DND-41 (cell line): ENCODE measurements at places on chromosomes 6 and 20.

DNA sequence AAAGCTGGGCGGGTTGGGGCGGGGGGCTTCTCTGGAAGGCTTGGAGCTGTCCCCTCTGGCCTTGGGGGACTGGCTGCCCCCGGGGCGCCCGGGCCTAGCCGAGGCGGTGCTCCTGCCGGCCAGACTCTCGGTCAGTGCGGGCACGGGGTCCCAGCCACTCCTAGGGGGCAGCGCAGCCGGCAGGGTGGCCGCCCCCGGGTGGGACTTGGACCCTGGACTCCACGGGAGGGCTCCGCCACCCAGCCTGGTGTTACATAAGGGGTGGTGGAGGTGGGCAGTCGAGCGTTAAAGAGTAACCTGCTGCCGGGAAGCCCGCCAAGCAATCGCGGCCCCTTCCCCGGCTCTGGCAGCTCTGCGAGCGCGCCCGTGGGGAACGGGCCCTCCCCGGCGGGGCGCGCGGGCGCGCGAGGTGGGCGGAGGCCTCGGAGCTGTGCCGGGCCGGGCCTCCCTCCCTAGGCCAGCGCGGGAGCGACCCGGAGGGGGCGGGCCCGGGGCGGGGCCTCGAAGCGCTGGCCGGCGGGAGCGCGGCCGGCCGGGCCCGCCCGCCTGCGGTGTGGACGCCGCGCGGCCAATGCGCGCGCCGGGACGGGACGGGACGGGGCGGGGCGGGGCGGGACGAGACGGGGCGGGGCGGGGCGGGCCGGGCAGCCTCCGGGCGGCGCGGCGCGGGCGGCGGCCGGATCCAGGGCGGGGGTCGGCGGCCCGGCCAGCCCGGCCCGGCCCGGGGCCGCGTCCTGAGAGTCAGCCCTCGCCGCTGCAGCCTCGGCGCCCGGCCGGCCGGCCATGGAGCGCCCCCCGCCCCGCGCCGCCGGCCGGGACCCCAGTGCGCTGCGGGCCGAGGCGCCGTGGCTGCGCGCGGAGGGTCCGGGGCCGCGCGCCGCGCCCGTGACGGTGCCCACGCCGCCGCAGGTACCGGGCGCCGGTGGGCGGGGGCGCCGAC is at the start of gene SLC2A4RG:
Gene SLC2A4RG, plus strand, starts transcription at position 647 of the 940 bp plus-strand sequence. Its CDS starts 137 bp downstream, at position 784.
- peak; percentile 75 for DNase-seq

DNA sequence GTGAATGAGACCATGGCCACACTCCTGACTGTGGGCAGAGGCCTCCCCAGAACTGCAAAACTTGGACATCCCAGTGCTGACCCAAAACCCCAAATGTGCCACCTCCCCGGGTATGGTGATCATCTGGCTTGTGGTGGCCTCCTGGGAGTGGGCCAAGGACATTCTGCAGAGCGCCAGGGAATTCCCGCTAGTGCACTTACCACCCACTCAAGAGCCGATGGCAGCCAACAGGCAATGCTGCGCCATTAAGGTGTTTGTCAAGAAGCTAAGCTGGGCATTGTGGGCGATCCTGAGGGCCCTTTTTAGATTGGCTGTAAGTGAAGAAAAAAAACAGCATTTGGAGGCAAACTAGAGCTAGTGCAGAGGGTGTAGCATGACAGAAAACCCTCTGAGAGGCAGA is 9.4 kb downstream of the MMP24 start:
- DNase-seq = no peak

GRCh38 chr6:15929685-15930084 is 199.2 kb upstream of the MYLIP start:
- no peak for DNase-seq

GRCh38 chr6:157550114-157550989 is 169.4 kb downstream of the ZDHHC14 start:
- DNase-seq = no peak

DNA sequence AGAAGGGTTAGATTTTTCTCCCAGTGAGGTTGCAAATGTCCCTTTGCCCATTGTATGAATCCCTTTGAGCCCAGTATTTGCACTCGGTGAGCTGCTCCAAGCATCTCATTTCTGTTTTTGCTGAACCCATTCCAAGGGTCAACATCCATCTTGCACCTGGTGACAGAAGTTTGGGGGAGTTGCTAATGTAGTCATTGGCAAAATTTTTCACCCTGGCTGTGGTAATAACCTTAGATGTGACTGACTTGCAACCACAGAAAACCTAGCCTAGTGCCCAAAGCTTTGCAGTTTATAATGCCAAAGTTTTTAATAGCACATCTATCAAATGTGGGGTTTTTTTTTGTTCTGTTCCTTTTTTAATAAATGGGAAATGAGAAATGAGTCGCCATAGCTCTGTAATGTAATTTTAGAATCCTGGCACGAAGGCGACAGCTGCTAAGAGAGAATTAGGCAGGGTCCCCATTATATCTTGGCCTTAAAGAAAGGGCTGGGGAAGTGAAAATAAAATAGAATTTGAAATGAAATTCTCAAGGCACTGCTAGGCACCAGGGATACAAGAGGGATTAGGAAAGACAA is 682.8 kb downstream of the KIF16B start:
- DNase-seq = no peak

GRCh38 chr6:149984773-149985172 is 21.0 kb downstream of the ULBP1 start:
- no peak for DNase-seq

DNA sequence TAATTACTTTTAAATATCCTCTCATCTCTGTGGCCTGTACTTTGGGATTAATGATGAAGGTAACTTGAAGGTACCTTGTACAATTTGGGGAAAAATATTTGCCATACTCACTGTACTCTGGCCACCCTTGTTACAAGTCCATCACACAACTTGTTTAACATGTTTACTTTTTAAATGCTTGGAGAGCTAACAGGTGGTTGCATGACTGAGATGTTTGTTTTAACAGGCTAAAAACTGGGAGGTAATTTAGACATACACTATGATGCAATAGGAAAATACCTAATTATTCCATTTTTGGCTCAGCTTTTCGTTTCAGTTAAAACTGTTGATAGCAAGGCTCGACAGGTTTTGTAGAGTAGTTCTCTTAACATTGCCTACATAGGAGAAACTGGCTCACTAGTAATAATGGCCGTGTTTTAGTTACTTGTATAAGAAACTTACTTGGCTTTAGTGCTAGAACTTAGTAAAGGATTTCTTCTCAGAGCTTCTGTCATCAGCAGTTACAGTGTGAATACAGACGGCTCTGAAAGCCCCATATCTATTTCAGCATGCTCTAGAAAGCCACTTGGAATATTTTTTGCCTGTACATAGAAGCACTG is 489.8 kb upstream of the SOX4 start:
- DNase-seq = no peak

DNA sequence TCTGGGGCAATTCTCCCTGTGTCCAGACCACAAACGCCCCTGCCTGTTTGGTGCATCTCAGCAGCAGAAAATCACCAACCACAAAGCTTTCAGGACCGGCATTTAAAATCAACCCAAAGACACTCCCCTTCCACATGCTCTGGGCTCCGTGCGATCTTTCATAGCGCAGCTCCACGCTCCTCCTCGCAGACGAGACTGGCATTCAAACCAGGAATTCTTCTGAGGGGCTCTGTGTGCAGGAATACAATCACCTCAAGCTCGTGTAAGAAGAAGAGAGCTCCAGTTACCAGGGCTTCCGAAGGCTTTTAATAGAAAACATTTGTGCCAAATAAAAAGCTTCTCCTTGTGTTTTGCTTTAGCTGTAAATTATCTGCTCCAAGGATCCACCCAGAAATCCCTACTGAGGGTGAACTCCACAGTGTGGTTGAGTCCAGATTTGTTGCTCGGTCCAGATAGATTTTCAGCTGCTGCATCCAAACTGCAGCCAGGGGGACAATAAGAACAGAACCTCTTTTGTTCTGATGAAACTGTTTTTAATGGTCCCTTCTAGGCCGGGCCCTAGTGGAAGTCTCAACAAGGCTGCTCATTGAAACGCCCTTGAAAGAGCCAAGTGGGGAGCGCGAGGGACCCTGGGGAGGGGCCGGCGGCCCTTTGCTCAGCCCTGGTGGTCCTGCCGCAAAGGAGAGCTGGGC is 16.4 kb upstream of the BMP7 start:
- no peak for DNase-seq

GRCh38 chr20:61770113-61770585 is 295.5 kb downstream of the TAF4 start:
- no peak for DNase-seq

DNA sequence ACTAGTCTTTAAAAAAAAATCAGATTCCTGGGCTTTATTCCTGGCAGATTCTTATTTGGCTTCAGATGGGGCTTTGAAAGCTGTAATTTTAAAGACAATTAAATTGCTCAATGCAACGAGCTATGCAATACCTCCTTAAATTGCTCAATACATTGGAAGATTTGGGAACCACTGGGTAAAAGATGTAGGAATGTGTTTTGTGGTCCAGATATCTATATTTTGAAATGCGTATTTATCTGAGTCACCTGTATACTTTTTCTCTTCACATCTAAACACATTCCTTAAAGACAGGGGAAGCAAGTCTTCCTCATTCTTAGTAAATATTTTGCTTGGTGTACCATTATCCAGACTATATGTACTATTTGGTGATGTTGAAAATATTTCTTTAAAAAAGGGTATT is 29.6 kb upstream of the MAP7 start:
- no peak for DNase-seq

- DNase-seq = no peak
These were observed 38.1 kb upstream of the ZNF133 start for GRCh38 chr20:18250217-18250616.

DNA sequence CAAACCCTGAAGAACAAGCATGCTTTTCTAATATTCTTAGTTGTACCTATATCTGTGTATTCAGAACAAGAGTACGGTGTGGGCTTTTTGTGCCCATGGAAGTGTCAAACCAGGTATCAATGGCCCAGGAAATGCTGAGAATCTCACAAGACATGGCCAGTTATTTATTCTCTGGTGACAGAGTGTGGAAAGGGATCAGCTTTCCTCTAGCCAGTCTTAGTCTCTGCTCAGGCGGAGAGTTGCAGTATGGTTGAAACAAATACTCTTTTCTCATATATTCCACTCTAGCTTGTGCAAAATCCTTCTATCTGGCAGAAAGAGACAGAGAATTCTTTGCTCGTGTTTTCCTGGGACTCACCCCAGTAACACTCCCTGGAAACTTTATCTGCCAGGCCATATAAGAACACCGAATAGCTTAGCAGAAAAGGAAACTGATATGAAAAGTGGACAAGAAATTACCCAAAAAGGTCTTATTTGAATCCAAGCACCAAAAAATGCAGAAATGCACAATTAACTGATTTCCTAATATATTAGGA is 173.3 kb upstream of the RSPO3 start:
- no peak for DNase-seq

DNA sequence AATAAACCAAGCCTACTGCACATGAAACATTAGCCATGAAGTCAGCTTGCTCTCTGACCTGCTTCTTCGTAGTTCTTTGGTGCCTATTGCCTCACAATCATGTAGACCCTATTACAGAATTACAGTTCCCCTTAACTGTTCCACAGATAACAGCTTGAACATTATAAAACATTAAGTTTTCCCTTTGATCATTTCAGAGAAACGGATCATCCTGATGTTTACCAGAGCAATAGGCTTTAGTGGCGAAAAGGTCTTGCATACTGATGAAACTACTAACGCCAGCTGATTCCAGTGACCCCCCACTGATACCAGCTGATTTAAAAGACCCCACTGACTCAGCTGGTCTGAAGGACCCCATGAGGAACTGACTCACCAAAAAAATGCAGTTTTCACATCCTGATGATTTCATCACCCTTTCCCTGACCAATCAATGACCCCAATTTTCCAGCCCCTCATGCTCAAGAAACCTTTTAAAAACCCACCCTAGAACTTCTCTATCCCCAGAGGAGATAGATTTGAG is 39.4 kb upstream of the MLIP start:
- no peak for DNase-seq

- DNase-seq = peak; percentile 2
These were observed 172.7 kb downstream of the MRPL14 start for GRCh38 chr6:43954311-43955131.

- no peak for DNase-seq
These were observed 227.2 kb downstream of the EPM2A start for GRCh38 chr6:145508107-145508506.

DNA sequence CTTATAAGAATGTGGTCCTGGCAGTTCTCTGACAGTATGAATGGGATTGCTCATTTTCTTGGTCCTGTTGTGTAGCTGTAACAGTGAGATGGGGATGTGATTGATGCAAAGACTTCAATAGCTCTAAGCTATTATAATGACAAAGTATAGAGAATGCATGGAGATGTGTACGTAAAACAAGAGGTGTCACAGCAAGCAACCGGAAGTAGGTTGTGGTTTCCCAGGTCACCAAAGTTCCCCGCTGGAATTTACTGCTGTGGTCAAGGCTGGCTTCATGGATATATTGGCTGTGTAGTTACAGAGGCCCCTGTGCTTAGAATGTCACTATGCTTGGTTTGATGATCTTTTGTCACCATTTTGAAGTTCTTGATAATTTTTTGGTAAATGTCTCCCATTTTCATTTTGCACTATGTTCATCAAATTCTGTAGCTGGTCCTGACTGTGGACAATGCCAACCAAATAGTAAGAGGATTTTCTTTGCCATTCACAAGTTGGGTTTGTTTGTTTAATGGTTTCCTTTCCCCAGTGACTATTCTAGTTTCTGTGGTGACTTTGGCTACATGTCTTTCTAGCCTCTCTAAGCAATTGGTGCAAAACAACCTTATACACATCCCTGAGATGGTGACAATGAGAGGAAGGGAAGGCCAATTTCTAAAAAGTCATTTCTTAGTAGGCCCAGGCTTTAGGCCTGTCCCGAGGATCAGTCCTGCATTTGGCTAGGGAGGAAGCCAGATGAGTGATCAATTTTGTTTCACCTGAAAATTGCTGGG is 10.5 kb downstream of the DNAH8 start:
- DNase-seq = no peak

- no peak for DNase-seq
These were observed 8.7 kb upstream of the TBX18 start for GRCh38 chr6:84773133-84773430.
